ENCODE measurements at places on chromosomes 7 and 10. TPM values are rescaled to one million over a fixed set of nuclear protein-coding genes. Genes with fewer than 3 reads are reported as not detected.

- DNase-seq, result no peak
These were observed 594.9 kb downstream of the REEP3 start for GRCh38 chr10:64115908-64116643.

DNA sequence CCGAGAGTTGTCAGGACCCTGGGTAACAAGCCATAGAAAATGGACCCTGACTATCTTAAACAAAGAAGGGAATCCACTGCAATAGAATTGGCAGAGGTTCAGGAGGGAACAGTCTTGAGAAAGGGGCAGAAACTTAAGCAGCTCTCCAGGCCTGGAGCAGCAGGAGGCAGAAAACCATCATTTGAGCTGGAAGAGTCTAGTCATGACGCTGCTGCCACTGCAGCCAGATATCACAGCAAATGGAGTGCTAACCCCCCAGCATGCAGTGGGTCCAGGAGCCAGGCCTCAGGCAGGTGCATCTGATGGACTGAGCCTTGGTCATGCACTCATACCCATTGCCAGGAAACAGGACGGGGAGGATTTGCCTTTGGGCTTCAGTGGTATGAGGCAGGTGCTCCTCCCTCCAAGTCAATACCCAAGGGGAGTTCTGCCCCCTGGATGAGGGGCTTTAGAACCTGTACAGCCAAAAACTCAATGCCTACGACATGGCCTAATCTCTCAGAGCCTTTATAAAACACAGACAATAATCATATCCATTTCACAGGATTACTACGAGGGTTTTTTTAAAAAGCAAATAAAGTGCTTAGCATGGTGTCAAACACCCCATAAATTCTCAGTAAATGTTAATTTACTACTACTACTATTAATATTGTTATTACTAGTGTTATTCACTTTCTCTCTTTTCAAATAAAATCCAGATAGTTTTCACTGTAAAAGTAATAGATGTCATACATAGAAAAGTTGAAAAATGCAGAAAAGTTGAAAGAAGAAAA is 30.7 kb downstream of the DUSP5 start:
- DNase-seq, result no peak

- no peak for DNase-seq
These were observed 530.6 kb downstream of the TFEC start for GRCh38 chr7:115499956-115500355.

GRCh38 chr7:37411444-37412034 is 37.1 kb downstream of the ELMO1 start:
- no peak for DNase-seq

DNA sequence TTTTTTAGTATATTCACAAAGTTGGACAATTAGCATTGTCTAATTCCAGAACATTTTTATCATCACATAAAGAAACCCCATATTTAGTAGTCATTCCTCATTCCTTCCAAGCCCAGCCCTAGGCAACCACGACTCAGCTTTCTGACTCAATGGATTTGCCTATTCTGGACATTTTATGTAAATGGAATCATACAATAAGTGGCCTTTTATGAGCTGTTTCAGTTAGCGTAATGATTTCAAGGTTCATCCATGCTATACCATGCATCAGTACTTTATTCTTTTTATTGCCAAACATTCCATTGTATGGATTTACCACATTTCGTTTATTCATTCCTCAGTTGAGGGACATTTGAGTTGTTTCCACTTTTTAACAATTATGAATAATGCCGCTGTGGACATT is 249.2 kb downstream of the DYNC1I1 start:
- no peak for DNase-seq

DNA sequence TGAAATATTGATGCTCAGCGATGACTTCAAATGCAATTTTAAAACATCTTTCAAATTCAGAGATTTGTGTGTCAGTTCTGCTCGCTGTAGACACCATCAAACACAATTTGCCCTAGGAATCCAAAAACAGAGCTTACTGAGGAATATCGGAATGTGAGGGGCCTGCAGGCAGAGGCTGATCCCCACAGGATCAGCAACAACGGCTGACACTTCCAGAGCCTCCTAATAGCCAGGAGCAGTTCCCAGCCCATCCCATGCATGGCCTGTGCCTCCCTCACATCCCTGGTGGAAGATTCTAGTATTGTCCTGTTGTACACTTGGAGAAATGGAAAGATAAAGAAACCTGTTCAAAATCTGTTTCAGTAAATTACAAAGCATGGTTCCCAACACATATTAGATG is 129.7 kb upstream of the VWC2 start:
- DNase-seq, result no peak

- no peak for DNase-seq
These were observed 19.5 kb downstream of the ITGA8 start for GRCh38 chr10:15700078-15700674.

GRCh38 chr7:74272305-74273038 is 16.7 kb upstream of the CLIP2 start:
- DNase-seq, result peak; percentile 80

DNA sequence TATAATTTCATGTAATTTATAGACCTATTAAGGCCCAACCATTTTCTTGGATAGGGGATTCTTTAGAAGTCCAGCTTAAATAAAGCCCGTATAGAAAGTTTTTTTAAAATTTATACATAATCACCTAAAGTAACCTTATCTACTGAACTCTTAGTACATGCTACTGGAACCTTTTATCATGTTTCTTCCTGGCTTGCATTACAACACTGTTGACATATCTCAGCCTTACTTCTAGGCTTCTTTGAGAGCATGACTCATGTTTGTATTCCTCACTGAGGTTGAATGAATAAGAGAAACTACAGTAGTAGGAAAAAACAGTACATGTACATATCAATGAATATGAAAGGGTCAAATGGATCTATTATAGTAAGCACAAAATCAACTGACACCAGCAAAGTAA is 8.2 kb upstream of the MAGI2 start:
- DNase-seq, result no peak

DNA sequence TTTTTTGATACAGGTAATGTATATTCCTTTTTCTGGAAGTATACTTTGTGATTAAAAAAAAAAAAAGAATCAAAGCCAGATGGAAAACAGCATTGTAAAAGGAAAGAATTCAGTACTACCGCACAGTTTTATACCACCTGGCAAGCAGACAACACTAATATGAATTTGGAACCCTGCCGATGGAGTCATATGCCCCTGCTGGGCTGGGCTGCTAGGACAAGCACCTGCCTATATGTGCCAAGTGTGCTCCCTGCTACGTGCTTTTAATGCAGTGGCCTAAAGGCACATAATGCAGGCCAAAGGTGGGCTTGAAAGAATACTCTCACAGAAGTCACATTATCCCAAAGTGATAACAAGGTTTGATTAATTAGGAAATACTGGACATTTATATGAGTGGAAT is 29.8 kb upstream of the WAC start:
- DNase-seq, result peak; percentile 53

DNA sequence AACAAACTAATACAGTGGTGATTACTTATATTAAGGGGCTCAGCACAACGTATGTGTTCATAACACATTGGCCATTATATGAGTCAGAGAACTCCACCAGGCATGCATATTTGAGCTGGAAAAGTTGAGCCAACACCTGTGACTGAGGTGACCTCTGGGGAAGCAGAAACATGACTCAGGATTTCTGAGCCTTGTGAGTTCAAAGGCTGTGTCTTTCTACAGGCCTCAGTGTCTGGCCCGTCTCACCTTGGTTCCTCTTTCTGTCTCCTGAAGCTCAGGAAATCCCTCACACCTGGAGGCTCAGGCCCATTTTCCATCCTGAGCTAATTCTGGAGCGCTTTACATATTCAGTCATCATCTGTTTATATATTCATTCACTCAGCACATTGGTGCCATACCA is 230.9 kb upstream of the AGK start:
- no peak for DNase-seq

DNA sequence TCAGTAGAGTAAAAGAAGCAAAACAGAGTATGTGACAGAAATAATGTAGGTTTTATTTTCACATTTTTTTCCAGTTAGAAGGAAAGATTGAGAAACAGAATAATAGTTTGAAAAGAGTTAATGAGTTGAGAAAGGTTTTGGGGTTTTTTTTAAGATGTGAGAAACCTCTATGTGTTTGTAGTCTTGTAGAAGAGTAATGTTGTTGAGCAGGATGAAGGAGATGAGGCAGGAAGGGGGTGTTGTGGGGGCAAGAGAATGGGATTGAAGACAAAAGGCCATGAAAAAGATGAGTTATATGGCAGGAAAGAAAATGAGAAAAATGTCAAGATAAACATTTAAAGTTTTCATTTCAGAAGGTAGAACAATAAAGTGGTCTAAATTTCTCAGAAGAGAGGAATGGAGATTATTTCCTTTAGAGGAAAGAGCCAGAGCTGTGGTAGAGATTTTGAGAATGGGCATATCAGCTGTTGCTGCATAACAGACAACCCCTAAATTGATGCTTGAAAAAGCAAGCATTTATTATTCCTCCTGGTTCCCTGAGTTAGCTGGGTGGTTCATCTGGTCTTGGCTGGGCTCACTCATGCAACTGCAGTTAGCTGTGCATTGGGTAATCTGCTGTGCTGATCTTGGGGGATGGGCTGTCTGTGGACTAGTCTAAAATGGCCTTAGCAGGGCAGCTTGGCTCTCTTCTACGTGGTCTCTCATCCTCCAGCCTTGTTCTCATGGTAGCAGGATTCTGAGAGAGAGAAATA is 27.1 kb downstream of the PCGF5 start:
- DNase-seq, result no peak

DNA sequence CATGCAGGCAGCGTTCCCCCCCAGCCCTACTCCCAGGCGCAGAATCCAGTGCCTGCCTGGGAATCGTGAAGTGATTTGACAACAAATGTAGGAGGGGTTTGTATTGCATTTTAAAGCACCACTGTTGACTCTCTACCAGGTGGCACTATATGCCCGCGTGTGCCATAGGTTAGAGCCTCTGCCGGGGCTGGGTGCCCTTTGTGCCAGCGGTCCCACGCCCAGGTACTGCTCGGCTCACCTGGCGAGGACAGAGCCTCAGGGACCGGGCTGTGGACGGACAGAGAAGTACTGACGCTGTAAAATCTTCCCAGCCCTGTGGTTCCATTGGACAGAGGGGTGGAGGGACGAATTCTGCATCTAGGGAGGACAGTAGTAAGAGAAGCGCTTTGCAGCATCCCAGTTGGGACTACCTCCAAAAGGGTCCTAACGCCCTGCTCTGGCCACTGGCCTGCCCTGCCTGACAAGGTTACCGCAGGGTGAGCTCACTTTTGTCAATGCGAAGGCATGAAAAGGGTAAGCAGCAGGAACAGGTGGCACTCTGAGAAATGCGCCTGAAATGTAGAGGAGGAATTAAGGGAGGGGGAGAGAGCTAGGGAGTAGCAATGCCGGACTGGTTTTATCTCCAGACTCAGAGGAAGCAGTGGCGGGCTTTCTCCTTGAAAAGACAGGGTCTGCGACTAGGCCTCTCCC is 788 bp upstream of the CACNA2D1 start:
- DNase-seq, result no peak

DNA sequence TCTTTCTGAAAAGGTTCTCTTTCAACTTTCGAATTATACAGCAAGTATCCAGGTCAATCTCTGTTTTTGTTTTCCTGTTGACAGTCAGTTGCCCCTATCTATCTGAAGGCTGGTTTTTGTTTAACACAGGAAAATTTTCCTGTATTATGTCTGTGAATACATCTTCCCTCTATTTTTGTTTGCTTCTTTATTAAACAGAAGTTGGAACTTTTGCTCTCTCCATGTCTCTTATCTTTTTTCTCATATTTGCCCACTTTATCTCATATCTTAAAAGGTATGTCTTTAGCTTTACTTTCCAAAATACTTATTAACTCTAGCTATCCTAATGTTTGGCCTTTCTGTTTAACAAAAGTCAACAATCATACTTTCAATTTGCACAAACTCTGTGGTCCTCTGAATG is 95.0 kb downstream of the BRAF start:
- DNase-seq, result no peak

GRCh38 chr10:13505052-13505680 is 23.6 kb downstream of the BEND7 start:
- no peak for DNase-seq

- DNase-seq, result no peak
These were observed 123.1 kb upstream of the INHBA start for GRCh38 chr7:41825927-41826480.

GRCh38 chr7:1678081-1678543 is 8.0 kb downstream of the ELFN1 start:
- no peak for DNase-seq

- DNase-seq, result no peak
These were observed 75.4 kb downstream of the CALD1 start for GRCh38 chr7:134854816-134855215.

- DNase-seq, result no peak
These were observed 343.9 kb downstream of the PLXNA4 start for GRCh38 chr7:132232406-132232805.

DNA sequence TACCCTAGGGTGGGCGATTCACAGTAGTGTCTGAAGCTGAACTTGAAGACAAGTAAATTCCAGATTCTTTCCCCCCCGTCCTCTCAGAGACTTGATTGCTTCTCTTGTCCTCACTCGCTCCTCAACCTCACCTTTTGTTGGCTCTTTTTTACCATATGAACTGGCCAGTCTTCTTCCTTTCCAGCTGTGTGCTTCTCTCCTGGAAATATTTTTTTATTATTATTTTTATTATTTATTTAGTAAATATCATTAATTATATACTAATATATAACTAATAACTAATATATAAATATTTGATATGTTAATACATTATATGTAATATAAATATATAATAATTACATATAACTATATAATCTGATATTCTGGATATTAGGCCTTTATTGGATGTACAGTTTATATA is 484.3 kb downstream of the GALNT17 start:
- no peak for DNase-seq

Gene FAM25G
- total RNA-seq, result not detected

Gene ZNF467
- total RNA-seq, result 7.8 TPM

Gene LRRC61
- total RNA-seq, result 3.7 TPM

Gene WDFY4
- 1.6 TPM for total RNA-seq

Gene SEMA3E
- total RNA-seq, result 0.12 TPM

Gene CYP17A1
- not detected for total RNA-seq

Gene MYOZ1
- 0.32 TPM for total RNA-seq

Gene NKX2-3
- not detected for total RNA-seq

Gene STAG3
- total RNA-seq, result 0.74 TPM

Gene APBB1IP
- 2.8 TPM for total RNA-seq

Gene UBE3C
- 52.1 TPM for total RNA-seq
